ENCODE measurements at places on chromosomes 6 and 20. TPM values are rescaled to one million over a fixed set of nuclear protein-coding genes. Genes with fewer than 3 reads are reported as not detected.

GRCh38 chr6:142679907-142680700, 264.9 kb downstream of the HIVEP2 start:
- DNase-seq, result peak; percentile 71

DNA sequence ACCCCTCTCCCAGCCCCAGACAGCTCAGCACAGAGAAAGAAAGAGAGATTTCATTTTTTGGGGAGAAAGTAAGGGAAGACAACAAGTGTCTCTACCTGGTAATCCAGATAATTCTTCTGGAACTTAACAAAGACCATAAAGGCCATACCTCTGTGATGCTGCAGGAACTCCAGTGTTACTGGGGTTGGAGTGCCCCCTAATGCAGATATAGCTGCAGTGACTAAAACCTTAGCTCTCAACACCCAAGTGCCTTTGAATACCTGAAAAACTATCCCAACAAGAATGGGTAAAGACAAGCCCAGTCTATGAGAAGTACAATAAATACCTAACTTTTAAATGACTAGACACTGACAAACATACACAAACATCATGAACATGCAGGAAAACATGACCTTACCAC, 365.3 kb upstream of the PTCHD4 start:
- DNase-seq, result no peak

GRCh38 chr20:9628141-9628540, 113.8 kb downstream of the LAMP5 start:
- no peak for DNase-seq

DNA sequence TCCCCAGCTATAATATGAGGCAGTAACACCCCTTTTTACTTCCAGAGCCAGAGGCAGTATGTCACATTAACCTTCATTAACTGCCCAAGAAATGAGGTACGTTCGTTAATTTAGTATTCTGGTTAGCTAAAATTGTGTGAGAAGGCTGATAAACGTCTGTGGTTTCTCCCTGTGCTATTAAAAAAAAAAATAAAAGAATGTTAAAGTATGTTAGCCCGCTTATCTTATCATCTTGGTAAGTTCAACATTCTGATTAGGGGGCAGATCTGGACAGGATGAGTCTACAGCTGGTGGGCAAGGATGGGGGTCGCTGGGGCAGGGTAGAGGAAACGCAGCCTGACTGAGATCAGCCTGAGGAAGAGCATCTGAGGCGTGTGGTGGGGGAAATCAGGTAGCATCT, 154.0 kb downstream of the PRL start:
- no peak for DNase-seq

GRCh38 chr6:151075527-151075926, 164.2 kb upstream of the AKAP12 start:
- no peak for DNase-seq

- DNase-seq, result no peak
These were observed 4.2 kb upstream of the GCNT2 start for GRCh38 chr6:10516953-10517352.

- DNase-seq, result no peak
These were observed 247.0 kb downstream of the LRFN2 start for GRCh38 chr6:40340196-40340595.

DNA sequence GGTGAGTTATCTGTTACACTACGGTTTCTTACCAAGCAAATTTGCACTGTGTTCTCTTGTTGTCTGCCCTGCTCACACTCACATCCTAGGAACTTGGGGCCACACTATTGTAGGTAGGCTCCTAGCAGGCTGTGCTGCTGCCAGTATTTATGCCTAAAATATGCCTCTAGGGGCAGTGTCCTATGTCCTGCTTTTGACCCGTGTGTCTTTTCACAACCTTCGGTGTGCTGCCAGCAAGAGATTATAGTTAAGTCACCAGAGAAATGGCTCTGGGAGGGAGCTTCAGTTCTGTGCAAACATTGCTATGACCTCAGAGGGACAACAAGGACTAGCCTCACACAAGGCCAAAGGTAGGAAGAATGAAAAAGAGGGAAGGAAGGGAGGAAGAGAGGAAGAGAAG, 8.9 kb upstream of the TAAR5 start:
- no peak for DNase-seq

DNA sequence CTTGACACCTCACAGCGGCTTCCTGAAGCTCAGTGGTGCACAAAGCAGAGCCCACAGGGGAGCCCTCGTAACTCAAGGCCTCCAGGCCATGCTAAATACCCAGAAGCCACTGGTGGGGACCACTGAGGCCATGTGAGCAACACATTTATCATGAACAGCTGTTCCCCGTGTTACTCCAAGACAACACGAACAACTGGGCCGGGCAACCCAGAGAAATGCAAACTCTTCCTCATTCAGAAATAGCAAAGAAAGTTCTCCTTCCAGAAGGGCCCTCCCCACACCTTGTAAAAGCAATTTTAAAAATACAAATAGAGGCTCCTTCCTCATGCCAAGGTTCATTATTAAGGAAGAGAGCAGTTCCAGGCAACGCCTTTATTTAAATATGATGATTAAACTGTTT, 36.3 kb upstream of the SLCO4A1 start:
- DNase-seq, result no peak

DNA sequence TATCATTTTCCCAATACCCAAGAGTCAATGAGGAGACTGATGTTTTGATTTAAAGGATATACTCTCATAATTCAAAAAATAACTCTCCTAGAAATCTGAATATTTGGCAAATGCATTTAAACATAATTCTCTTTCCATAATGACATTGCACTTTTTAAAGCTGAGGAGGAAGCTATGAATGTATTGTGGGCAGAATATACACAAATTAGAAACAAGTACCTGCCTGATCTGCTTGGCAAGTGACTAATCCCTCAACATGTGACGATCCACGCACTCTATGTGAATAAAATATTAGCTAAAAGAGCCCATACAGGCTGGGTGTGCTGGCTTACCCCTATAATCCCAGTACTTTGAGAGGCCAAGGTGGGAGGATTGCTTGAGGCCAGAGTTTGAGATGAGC, 88.3 kb upstream of the CCDC28A start:
- no peak for DNase-seq

GRCh38 chr6:56958481-56958880, 3.6 kb downstream of the BEND6 start:
- DNase-seq, result no peak

- no peak for DNase-seq
These were observed 38.7 kb upstream of the IPCEF1 start for GRCh38 chr6:154395316-154395715.

DNA sequence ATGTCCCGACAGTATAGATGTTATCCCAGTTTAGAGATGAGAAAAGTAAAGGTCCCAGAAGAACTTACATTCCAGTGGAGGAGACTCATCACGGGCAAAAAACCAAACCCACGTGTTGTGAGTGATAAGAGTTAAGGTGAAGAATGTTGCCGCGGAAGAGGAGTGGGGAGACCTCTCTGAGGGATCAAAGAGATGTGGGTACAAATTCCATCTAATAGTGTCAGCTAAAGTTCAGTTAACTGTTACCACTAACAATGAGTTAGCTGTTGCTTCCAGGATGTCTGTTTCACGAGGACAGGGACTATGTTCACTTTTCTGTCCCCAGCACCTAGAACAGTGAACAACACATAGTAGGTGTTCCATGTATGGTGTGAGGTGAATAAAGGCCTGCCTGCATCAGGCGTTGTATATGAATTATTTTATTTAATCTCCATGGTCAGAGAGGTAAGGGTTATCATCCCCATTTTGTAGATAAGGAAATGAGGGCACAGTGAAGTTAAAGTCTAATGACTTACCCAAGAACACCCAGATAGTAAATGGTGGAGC, 39.8 kb upstream of the RSPO4 start:
- DNase-seq, result no peak

DNA sequence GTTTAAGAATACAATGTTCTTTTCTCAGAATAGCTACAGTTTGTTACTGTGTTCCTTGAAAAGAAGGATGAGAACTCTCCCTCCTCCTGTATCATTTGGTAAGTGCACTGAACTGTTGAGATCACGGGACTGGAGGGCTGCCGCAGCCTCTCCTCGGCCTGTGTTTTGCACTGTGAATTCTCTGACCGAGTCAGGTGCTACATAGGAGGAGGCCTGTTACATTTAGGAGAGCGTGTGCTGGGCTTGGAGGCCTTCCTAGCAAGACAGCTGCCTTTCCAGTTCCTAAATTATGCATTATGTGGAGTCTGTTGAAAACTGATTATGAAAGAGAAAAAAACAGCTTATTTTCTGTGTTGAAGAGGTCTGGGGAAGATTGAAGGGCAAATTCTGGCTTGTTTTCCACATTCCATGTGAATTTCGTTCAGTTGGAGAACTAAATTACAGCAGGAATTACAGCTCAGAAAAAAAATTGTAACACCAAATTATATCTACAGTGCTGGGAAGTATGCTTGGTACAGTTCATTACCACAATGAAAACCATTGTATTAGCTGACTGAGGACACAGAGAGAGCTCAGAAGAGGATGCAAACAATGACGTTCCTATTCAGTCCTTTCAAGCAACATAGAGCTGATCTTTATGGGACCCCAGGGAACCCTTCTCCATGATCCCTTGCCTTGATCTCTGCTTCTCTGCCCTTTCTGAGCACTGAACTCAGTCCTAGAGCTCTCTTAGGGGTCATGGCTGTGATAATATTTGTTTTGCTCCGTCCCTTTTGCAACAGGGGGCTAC, 2.8 kb downstream of the TMC2 start:
- DNase-seq, result no peak

- DNase-seq, result no peak
These were observed 13.4 kb upstream of the MYO6 start for GRCh38 chr6:75735491-75736186.

GRCh38 chr6:163940705-163941623, 526.4 kb downstream of the QKI start:
- DNase-seq, result no peak

- peak; percentile 85 for DNase-seq
These were observed 32.6 kb upstream of the FAM83D start for GRCh38 chr20:38893565-38894090.

DNA sequence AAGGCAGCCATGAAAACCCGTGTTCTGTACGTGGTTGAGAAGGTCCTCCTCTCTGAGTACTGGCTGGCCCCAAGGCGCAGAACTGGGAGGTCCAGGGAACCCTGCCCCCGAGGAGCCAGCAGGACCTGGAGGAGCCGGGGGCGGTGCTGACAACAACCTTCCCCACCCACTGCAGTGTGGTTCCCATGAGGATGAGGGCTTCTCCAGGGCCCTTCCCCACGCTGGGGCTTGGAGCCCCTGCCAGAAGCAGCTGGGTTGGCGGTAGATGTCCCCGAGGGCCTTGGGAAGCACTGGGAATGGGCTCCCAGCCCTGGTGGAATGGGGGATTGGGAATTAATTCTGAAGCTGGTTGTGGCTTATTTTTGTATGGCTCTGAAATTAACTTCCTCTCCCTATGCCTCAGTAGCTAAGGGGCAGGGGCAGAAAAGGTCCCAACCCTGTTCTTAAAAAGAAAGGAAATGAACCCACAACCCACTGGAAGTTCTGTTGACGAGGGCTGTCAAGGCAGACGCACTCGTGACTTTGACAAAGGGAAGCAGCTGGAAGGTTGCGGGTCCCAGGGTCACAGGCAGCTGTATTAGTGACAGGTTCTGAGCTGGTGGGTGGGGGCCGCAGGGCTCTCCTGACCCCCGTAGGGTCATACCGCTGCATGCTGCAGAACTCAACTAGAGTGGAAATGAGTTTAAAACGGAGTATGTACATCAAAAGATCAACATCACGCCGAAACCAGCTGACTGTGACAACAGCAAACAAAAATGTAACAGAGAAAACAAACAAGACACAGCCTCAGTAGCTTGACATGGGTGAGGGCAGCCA, 13.9 kb upstream of the HELZ2 start:
- no peak for DNase-seq

DNA sequence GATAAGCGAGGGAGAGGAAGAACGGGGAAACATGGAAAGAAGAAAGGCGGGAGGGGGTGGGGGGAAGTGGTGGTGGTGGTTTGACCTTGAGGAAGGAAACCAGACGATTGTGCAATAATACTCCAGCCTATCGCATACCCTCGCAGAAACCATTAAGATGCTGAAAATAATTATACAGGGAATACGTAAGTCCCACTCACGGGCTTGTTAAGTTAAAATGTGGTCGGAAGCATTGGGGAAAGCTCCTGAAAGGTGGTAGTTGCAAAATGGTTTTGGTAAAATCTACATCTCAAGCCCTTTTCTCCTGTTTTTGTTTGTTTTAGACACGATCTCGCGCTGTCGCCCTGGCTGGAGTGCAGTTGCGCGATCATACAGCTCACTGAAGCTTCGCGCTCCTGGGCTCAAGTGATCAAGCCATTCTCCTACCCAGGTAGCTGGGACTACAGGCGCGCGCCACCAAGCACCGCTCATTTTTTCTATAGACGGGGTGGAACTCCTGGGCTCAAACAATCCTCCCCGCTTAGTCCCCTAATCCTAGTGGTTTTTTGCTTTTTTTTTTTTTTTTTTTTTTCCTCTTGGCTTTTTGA, 128.9 kb upstream of the ZNF184 start:
- DNase-seq, result no peak

- DNase-seq, result peak; percentile 26
These were observed 23.2 kb upstream of the SAMHD1 start for GRCh38 chr20:36974660-36975059.

DNA sequence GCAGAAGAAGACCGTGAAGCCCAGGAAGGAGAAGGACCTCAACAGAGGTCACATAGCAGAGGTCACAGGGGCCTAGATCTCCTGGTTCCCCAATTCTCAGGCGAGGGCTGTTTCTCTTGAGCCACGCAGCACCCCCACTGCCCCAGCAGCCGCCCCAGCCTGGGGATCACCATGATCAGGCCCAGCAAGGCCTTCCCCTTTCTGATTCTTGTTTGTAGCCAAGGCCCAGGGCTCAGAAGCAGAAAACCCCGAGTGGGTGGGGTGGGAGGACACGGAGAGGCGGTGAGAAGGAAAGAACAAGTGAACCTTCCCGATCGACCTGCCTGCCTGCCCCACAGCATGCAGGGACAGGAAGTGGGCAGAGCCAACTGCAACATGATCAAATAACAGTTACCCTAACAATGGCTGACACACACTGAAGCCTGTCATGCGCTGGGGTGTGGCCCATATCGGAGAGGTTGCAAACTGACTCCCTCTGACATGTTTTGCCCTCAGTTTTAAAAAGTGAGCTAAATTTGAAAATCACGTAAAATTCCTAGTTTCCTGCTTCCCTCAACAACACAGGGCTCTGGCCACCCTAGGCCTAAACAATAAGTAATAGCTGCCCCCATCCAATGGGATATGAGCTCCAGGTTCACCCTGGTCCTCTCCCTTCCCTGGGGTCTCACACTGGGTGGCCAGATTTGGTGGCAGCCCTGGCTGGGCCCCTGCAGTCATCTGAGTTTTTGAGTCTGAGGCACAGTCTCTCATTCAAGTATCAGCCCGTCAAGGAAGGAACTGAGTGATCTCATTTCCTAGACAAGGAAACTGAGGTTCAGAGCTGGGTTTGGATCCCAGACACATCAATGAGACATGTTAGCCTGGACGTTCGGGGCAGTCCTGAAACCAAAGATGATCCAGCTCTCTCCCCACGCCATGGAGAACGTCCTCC, 6.5 kb downstream of the PEDS1 start:
- peak; percentile 91 for DNase-seq

Gene SLC17A2
- total RNA-seq, result 0.07 TPM

Gene TPBG
- total RNA-seq, result not detected

Gene ADGRB3
- total RNA-seq, result not detected

Gene OTOR
- not detected for total RNA-seq

Gene WFDC10B
- not detected for total RNA-seq

Gene HSPA12B
- not detected for total RNA-seq

Measured in activated naive CD4-positive, alpha-beta T cell treated with anti-CD3 and anti-CD28 coated beads for 36 hours (primary cell).